ENCODE measurements at places on chromosomes 4 and X.

GRCh38 chr4:91288702-91289311 lies 1015.0 kb upstream of the GRID2 start:
- DNase-seq: no peak

DNA sequence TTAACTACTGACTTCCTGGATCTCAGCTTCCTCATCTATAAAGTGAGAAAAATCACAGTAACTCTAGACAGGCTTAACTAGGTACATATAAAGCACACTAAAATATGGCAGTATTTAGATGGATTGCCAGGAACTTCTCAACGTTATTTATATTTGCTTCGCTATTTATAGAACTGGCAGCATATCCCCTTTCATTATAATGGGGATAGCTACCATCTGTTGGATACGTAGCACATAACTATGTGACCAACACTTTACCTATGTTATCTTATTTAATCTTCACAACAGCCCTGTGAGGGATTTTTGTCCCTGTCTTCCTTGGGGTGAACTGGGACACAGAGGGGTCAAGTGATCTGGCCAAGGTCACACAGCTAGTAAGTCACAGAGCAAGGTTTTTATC lies 64.6 kb downstream of the ENPEP start:
- peak; percentile 4 for DNase-seq

DNA sequence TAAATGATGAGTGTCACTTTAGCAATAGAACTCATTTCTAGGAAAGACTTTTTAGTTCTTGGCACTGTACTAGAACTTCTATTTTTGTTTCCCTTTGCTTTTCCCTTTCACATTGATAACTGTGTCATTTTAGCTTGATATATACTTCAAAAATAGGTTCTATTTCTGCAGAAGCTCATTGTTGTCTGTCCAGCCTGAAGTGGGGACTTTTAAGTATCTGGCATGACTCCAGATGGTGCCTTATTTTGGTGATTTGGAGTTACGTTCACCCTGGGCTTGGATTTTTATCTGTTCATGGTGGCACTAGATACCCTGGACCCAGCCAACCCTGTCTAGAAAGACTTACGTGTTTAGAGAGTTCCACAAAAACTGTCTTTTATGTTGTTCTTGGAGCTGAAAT lies 3.4 kb downstream of the ABHD18 start:
- DNase-seq: no peak

DNA sequence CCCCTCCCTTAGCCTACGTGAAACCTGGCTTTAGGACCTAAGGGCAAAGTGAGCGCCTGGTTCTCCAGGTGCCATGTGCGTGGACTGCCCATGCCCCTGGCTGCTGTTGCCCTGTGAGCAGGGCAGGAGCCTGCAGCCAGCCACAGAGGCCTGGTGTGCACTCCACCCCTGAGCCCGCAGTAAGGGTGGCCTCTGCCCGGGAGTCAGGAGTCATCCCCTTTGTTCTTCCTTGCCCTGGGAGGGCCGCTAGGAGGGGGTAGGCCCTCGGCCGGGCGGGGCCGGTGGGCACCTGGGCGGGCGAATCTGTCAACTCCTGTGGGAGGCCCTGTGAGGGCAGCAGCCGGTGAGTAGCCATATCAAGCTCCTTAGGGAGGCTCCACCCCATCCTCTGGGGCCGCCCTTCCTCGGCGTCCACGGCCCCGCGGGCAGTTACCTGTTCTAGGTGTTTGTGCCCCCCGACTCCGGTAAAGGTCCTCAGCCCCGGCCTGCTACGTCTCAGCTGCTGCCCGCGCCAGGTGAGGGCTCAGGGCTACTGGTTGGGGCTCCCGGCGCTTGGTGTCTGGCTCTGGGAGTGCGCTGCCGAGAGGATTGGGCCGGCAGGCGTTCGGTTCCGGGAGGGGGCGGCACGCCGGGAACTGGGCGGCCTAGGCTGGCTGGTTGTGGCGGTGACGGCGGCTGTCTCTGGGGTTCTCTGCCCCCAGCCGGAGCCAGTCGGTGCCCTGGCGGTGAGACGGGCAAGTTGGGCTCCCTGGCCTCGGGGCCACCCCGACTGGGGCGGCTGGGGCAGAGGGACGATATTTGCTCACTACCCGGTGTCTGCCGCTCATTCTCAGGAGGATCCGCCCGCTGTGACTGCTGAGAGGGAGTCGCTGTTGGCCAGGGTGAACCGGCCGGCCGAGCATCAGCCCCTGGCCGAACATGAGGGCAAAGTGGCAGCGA lies 1060.2 kb downstream of the TECRL start:
- DNase-seq: no peak

DNA sequence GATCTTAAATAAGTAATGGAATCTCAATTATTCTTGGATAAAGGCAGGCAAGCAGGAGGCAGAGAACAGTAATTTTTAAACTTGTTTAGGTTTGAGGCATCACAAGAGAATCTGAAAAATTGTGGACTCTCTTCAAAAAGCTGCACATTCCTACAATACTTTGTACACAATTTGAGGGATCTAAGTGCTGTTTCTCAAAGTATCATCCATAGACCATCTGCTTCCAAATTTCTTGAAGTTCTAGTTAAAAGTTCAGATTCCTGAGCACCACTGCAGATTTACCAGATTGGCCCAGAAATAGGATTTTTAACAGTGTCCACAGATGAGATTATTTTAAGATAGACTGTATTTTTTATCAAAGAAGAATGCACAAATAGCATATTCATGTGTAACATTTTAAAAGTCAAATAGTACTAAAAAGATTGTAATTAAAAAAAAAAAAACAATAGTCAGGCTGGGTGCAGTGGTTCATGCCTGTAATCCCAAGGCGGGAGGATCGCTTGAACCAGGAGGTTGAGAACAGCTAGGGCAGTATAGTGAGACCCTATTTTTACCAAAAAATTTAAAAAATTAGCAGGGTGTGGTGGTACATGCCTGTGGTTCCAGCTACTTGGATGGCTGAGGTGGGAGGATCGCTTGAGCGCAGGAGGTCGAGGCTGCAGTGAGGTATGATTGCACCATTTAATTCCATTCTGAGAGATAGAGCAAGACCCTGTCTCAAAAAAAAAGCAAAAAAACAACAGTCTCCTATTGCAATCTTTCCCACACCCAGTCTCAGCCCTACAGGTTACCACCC lies 14.2 kb upstream of the FNIP2 start:
- no peak for DNase-seq

DNA sequence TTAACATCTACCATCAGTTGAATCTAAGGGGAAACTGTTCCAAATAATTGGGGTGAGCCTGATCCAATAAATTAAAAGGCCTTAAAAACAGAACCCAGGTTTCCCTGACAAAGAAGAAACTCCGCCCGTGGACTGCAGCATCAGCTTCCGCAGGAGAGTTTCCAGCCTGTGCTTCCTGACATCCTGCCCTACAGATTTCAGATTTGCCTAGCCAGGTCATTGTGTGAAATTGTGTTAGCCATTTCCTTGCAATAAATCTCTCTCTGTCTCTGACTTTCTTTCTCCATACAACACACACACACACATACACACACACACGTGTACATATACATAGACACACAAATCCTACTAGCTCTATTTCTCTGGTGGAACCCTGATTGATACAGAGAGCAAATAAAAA lies 48.3 kb upstream of the LCORL start:
- no peak for DNase-seq

GRCh38 chr4:86178211-86178610 lies 181.6 kb downstream of the MAPK10 start:
- no peak for DNase-seq

- DNase-seq: no peak
Observed at GRCh38 chrX:71140440-71140839, 4.2 kb upstream of the NLGN3 start.

- DNase-seq: no peak
Observed at GRCh38 chr4:146640021-146640464, 1.4 kb downstream of the POU4F2 start.

DNA sequence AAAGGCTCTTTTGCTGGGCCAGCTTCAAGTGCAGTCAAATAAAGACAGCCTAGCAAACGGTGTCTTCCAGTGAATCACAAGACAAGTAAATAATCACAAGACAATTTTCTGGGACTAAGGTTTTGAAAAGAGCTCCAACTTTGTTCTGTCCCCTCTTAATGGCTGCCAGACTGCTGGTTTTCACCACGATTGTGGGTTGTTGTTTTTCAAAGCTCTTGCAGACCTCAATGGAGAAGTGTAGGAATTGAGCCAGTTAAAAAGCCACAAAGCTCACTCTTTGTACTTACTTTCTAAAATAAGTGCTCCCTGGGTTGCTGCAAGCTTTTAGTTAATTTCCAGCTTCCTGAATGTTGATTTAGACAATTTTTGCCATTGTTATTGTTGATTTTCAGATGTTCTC lies 405.8 kb upstream of the HTR2C start:
- DNase-seq: no peak

GRCh38 chr4:106707776-106708463 lies 328.2 kb downstream of the DKK2 start:
- DNase-seq: peak; percentile 18

GRCh38 chrX:124392794-124393193 lies 46.4 kb downstream of the SH2D1A start:
- no peak for DNase-seq

DNA sequence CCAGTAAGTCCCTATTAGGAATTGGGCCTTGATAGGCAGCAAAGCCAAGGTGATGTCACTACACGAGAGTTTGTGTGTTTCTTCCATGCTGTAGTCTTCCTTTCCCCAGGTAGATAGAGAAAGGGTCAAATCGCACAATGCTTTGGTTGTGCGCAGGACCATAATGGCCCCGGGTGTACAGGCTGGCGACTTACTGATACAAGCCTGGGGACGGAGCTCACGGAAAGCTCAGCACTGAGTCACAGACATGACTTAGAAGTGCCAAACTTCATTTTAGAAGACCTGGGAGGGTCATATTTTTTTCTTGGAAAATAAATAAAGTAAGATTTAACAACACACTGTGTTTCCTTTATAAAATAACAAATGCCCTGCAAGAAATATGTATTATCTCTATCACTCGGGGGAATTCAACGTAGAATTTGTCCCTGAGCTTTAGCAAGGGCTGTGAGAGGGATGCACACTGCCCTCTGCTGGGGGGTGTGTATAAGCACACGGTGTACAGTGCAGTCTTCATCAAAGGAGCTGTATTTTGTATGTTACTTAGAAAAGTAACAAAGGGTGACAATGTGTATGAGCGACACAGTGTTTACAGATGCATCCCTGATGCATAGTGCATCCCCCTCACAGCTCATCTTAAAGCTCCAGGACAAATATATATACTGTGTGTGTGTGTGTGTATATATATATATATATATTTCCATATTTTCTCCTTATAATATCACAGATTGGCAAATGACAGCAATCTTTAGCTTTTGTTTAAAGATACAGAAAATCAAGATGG lies 254.5 kb upstream of the VEGFC start:
- peak; percentile 63 for DNase-seq

DNA sequence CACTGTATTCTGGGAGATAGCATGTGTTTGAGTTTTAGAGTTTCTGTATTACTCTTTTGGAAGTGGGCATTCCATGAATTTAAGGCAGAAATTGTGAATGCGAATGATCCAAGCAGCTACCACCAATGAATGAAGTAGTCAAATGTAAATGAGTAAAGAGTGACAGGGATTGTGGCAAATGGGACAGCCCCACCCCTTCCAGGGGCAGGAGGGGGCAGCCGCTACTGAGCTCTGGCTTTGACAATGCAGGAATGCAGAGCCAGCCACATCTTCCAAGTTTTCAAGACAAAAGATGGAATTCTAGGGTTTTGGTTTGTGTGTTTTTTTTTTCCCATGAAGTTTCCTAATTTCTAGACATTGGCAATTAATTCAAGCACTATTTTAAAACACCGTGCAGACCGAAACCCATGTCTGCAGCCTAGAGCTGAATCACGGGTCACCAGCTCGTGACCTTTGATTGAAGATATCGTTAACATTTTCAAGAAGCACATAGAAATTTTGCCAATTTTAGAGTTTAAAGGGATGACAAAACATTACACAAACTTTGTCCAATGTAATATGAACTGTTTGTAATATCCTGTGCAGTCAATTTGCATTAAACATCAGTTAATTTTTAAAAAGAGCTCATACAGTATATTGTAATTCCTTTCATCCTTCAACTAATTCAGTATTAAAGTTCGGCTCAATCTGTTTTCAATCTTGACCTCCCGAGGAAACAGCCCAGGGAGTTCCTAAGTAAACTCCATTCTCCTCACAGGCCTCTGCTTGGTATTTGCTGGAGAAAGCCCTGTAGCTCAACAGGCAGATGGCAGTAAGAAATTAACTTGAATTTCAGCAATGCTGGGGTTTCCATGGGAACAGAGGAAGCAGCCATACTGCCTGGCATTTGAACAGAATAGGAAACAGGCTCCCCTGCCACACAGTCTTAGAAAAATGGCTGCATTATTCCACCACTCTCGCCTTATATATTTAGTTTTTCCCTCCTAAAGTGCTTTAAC lies 83.4 kb downstream of the UCHL1 start:
- peak; percentile 41 for DNase-seq

DNA sequence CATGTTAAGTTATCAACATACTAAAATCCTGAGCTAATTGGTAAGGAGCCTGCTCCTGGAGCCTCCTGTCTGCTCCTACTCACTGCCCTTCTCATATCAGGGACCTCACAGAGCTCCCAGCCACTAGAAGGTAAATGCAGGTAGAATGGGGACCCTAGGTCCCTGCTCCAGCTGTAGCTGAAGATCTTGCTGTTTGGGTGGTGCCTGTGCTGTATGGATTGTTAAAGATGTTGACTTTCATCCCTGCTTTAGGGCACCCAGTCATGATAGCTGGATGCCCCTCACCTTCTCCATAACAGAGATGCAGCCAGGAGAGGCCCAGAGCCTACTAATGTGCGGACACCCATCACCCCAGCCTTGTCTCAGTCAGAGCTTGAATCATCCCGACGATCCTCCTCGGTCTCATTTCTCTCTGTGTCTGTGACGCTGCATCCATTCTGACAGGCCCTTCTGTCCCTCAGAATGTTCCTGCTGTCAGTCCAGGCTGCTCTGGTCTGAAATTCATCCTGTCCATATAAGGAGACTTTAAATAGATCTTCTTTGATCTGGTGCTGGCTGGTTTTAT lies 341.7 kb upstream of the GATB start:
- no peak for DNase-seq

DNA sequence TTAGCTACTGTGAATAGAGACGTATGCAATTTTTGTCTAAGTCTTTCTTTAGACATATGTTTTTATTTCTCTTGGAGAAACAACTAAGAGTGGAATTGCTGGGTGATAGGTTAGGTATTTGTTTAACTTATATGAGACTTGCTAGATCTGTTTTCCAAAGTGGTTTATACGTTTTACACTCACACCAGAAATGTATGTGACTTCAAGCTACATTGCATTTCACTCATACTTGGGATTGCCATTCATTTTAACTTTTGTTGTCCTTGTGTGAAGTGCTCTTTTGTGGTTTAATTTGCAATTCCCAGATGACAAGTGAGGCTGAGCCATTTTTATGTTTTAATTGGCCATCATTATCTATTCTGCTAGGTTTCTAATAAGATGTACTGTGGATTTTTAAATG lies 817.2 kb downstream of the GLUD2 start:
- no peak for DNase-seq

Data from A172 (cell line).